ENCODE measurements at places on chromosomes 13 and 19.

DNA sequence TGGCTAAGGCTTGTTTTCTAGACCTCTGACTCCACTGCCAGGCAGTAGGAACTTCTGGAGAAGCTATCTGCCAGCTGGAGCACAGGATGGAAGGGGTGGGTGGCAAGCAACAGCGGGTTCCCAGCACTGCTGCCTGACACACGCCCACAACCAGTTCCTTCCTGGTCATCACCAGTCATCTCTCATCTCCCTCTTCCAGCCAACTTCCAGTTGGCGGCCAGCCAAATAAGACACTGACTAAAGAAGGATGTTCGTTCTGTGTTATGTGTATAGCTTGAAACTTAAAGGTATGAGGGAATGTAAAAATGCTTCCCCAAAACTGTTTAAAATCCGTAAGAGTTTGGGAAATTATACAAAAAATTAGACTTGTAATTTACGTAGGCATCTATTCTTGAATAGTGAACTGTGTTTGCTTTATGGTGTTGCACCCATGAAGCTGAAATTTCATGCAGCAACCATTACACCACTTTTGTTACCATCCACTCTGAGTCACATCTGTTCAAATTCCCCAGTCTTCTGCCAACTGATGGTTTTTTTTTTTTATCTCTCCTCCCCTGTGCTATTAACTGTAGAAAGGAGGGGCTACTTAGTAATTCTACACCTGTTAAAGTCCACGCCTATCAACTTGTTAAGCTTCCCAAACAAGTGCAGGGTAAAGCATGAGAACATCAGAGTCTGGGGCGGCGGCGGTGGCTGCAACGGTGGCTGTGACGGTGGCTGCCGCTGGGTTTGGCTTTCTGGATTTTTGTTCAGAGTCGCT is 86.2 kb upstream of the FRY start:
- DNase-seq: no peak

DNA sequence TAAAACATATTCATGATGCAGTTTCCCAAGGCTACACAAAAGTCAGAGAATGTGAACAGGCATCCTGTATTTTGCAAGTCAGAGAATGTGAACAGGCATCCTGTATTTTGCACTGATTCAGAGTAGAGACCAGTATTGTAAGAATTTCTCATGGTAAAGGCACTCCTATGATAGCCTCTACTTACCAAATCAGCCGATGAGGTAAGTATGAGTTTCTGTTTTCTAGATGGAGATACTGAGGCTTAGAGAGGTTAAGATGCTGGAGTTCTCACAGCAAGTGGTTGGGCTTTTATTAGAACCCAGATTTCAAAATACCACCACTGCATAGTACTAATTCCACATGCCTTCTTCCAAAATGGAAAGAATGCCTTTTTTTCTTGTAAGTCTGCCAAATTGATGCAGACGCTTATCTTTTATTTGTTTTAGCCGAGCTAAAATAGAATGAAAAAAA is 12.3 kb downstream of the TPT1 start:
- DNase-seq: no peak

GRCh38 chr13:99657848-99658260 is 156.6 kb downstream of the TM9SF2 start:
- DNase-seq: no peak

- DNase-seq: no peak
Measured at GRCh38 chr13:50990818-50991506, 81.4 kb downstream of the RNASEH2B start.

DNA sequence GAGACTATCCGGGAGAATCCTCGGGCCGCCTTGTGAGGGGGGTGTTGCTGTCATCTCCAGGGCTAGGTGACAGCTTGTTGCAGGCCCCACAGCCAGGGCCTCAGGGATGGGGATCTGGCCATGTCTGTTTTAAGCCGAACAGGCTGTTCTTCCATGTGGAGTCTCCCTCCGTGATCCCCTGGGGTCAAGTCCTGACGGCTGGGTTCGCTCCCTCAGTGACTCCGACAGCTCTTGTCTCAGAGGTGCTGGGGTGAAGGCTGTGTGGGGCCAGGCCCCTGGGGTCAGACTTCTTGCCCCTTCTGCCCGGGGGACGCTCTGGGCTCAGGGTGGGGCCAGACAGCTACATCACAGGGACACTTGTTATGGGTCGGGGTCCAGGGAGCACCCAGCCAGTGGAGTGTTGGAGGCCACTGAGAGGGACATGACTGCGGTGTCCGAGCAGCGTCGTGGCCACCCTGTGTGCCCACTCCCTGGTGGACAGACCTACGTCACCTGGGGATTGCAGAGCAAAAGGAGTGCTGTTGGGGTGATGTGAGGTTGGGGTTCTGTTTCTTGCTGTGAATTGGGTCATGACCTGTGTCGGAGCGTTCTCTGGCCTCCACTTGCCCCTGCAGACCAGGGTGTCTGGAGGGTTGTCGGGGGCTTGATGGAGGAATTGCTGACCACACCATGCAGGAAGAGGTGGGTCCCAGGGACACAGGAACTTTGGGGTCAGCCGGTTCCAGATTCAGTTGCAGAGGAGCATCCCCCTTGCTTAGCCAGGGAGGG is 21.5 kb downstream of the EPN1 start:
- DNase-seq: no peak

- DNase-seq: no peak
Measured at GRCh38 chr19:30069535-30070197, 127.6 kb downstream of the URI1 start.

- DNase-seq: no peak
Measured at GRCh38 chr19:40650749-40651305, 39.6 kb downstream of the NUMBL start.

DNA sequence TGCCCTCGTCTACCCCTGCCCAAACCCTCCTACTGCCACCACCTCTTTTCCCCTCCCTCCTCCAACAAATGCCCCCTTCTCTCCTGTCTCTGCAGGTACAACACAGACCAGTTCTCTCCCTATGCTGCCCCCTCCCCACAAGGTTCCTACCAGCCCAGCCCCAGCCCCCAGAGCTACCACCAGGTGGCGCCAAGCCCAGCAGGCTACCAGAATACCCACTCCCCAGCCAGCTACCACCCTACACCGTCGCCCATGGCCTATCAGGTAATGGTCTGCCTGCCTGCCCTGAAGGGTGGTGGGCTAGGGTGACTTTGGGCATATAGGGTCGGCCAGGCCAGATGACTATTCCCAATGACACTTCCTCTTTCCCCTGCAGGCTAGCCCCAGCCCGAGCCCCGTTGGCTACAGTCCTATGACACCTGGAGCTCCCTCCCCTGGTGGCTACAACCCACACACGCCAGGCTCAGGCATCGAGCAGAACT is 6.5 kb upstream of the TIMM50 start:
- peak; percentile 50 for DNase-seq

GRCh38 chr13:60260440-60260839 is 96.7 kb upstream of the DIAPH3 start:
- no peak for DNase-seq

- no peak for DNase-seq
Measured at GRCh38 chr19:20367811-20368294, 197.7 kb downstream of the ZNF737 start.

- no peak for DNase-seq
Measured at GRCh38 chr19:48914181-48914580, 14.1 kb downstream of the NUCB1 start.

DNA sequence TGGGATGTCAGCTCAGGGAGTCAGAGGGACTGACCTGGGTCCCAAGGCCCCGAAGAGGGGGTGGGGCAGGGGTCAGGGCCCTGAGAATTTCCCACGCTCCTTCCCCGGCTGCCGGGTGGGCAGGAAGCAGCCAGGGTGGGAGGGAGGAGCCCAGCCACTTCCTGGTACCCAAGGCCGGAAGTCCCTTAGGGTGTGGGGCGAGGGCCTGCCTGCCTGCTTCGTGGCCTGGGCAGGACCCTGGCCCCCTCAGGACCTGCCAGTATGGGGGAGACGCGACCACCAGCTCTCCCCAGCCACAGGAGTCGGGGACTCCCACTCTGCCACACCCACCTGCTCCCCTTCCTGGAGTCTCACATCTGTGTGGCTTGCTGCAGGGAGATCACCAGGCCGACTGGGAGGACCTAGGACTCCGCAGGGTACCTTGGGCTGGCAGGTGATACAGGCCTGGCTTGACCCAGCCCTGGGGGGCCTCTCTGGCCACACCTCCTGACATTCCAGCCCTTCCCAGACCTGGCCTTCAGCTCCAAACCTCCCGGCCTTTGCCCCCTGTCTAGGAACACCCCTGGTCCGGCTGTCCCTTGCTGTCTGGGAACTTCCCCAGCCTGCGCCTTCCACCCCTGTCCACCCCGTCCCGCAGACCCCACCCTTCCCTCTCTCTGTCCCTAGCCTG is 9.8 kb upstream of the CIRBP start:
- no peak for DNase-seq

Measured in activated CD8-positive, alpha-beta memory T cell treated with anti-CD3 and anti-CD28 coated beads for 4 hours (primary cell).